ENCODE measurements at places on chromosomes 5 and 9.

GRCh38 chr9:83598487-83598886 is 24.5 kb upstream of the IDNK start:
- DNase-seq = no peak

GRCh38 chr9:26219961-26220360 is 541.7 kb upstream of the TUSC1 start:
- no peak for DNase-seq

GRCh38 chr5:52543594-52543993 is 244.1 kb upstream of the ITGA1 start:
- DNase-seq = no peak

DNA sequence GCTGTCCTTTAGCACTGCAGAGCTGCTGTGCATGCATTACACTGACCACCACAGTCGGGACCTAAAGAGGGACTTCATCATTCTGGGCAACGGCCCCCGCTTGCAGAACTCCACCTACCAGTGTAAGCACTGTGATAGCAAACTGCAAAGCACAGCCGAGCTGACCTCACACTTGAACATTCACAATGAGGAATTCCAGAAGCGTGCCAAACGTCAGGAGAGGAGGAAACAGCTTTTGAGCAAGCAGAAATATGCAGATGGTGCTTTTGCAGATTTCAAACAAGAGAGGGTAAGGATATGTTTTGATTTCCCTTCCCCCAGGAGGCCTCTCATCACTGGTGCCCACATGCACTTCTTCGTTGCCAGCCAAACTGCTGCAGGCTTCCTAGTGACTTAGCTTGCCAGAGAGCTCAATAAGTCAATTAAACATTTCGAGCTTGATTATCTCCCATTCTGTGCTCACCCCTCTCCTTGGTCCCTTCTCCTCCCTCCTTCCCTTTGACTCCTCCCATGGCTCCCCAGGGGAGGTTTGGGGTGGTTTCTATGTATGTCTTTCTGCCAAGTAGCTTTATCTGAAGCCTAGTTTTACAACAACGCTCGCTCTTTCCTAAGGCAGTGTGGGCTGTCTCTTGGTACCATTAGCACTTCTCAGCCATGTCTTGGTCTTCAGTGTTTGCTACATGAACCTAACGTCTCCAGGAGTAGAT is 66.7 kb downstream of the ZNF462 start:
- no peak for DNase-seq

- no peak for DNase-seq
These were observed 4.1 kb upstream of the C1QTNF3 start for GRCh38 chr5:34047143-34047542.

DNA sequence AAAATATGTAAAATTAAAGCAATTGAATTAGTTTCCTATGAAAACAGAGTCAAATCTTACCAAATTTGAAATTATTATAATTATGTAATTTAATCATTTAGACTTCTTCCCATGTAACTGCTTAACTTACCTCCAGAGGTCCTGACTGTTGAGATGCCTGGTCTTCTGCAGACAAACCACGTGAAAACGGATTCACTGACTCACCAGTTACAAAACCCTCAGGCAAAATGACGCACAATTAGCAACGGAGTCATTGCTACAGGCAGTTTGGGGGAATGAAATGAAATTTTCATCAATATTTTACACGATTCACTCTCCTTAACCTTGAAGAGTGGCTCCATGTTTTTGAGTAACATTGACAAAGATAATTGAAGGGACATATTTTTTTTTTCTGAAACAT is 460.8 kb downstream of the MTRR start:
- no peak for DNase-seq

GRCh38 chr5:88663793-88664216 is 219.2 kb downstream of the MEF2C start:
- no peak for DNase-seq

DNA sequence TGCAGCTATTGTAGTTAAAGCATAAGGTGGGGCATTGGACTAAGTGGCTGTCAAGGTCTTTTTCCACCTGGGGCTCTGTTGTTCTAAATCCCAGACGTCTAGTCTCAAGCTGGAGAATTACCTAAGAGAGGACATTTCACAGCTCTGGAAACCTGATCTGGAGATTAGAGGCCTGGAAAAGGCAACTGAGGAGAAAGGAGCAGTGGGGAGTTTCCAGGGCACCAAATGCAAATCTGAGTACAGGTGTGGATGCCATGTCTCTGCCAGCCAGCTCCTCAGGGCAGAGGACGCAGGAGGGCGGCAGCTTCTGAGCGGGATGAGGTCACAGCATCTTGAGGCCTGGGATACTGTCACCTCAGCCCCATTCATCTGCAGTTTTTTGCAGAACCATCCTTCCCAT is 65.2 kb downstream of the PPARGC1B start:
- no peak for DNase-seq

DNA sequence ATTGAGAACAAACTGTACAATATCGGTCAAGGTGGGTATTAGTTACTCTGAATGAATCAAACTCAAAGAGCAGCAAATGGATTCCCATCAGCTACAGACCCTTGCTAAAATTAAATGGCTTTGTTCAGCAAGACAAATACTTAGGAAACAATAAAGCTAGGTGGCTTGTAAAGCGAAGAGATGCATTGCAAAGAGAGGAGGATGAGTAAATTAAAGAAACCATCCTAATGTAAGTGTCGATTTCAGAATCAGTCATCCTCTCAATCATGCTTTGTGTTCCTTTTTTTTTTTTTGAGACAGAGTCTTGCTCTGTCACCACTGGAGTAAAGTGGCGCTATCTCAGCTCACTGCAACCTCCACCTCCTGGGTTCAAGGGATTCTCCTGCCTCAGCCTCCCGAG is 359.2 kb upstream of the ZNF462 start:
- no peak for DNase-seq

DNA sequence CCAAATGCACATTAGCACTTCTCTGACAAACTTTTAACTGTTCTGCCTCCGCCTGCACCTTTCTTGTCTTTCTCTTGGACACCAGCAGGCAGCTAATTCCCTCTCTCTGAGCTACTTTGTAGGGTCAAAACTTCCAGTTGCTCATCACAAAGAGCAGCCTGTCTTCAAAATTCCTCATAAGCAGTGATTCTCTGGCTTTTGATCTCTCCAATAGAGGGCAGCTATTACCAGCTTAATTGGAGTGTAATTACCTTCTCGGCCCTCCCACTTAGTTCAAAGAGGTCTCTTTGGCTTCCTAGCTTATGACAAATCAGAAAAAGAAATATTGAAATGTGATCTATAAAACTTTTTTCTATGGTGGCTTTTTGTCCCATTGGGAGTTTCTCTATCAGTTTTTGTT is 43.6 kb upstream of the RAD23B start:
- DNase-seq = no peak

DNA sequence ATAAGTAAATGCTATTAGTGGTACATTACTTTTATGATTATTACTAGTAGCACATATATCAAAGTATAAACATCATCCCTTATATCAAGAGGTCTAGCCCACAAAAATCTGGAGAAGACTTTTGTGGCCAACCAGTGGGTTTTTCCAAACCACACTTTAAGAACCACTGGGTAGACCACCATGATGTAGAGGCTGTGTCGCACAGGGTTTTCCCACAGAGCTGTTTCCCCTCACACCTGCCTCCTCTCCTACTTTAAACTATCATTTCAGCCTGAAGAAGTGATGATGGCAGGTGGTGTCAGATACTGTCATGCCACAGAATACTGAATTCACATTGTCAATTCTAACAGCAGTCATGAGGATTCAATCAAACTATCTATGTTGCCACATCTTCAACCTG is 109.2 kb downstream of the FBXW11 start:
- DNase-seq = no peak

DNA sequence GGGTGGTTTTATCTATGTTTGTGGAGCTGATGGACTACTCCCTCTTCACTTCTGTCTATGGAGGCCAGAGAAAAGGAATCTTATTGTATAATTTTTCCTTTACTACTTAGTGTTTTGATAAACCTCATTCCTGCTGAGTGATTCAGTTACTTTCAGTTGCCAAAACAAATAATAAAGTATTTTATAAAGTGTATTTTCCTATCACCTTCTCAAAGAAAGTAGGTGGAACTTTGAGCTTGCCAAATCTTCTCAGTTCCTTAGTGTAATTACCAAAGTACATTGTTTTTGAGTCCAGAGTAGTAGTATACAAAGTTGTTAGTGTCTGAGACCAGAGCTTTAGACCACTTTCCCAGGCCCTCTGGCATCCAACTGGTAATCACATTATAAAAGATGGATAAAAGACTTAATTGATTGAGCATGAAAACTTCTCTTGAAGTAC is 13.5 kb downstream of the RABGAP1 start:
- no peak for DNase-seq

- DNase-seq = no peak
These were observed 5.6 kb downstream of the DAB2IP start for GRCh38 chr9:121656941-121657470.

DNA sequence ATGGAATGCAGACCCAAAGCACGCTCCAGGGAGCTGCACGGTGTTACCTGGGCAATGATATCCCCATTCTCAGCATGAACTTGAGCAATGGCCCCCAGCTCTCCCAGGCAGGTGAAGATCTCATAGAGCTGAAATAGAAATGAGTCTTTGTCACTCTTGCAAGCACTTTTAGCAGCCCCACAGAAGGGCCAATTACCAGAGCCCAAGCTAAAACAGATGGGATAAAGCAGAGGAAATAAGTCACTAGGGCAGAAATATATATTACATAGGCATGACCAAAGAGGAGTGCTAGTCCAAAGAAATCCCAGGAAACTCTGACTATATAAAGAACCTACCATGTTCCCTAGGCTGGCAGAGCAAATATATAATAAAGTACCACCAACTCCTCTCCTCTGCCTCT is 97.3 kb downstream of the DPYSL3 start:
- DNase-seq = no peak

- no peak for DNase-seq
These were observed 124.6 kb upstream of the MTAP start for GRCh38 chr9:21677834-21678233.

DNA sequence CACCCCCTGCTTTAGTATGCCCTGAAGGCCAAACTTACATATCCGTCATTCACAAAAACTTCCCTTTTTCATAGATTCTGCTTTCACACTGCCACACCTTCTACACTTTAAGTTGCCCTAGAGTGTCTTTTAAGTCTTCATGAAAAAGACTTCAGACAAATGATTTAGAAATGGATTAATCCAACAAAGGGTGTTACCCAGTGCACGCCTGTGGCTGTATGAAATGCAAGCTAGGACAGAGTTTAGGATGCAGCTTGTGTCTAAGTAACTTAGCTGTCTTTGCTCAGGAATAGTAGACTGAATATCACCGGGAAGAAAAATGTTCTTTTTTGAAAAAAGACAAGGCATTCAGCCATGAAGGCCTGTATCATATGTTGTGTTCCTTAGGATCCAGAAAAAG is 210.0 kb downstream of the MPDZ start:
- no peak for DNase-seq

GRCh38 chr5:35664584-35664983 is 46.9 kb downstream of the SPEF2 start:
- DNase-seq = no peak

GRCh38 chr5:170248172-170248930 is 15.6 kb downstream of the C5orf58 start:
- DNase-seq = no peak

- no peak for DNase-seq
These were observed 17.7 kb downstream of the SLC6A18 start for GRCh38 chr5:1242733-1243486.

DNA sequence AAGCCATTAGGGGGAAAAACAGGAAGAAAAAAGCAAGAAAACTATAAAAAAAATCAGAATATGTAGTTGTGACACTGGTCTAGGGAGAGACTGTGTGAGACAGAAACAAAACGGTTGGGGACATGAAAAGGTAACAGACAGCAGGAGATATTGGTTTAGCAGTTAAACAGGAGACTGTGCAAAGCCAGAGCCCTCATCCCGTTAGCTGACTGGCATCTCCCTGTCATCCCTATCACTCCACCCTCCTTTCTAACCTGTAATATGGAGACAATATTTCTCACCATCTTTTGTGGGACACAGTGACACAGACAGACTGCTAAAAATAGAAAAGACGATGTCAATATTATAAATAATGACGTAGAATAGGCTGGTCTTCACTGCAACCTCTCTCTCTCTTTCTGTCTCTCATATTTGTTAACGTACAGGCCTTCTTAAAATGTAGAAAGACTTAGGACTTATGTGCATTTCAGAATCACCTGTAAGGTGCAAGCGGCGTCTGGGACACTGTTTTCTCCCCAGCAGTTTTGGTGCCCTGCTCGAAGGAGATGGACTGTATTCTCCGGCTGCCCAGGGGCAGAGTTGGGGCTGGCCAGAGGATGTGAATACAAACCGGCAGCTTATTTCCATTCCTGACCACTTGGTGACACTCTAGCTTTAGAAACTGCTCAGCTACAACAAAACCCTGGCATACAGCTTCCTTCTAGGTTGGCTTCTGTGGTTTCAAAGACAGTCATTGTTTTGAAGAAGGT is 190.6 kb downstream of the MAT2B start:
- no peak for DNase-seq

DNA sequence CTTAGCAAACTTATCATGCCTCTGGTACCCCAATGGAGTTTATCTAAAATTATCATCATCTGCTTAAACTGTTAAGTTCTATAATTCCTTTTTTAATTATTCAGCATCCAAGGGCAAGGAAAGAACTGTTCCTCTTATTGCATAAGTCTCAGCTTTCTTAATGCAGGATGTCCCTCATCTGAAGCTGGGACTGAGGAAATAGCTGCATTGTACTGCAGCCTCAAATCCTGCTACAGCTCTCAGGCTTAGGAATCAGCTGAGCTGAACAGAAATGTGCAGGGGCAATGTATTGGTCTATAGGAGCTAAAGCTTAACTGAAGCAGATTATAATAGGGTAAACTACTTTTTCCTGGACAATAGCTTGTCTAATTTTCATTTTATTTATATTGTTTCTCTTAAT is 48.0 kb downstream of the HAPLN1 start:
- DNase-seq = no peak

GRCh38 chr5:135478938-135479337 is 26.8 kb upstream of the TIFAB start:
- DNase-seq = no peak

GRCh38 chr5:129912601-129913255 is 8.5 kb downstream of the CHSY3 start:
- DNase-seq = no peak

- DNase-seq = no peak
These were observed 128.5 kb upstream of the STC2 start for GRCh38 chr5:173456751-173457171.

GRCh38 chr5:34039398-34040157 is 3.4 kb downstream of the C1QTNF3 start:
- DNase-seq = no peak
